ENCODE measurements at places on chromosomes 5 and 9. TPM values are rescaled to one million over a fixed set of nuclear protein-coding genes. Genes with fewer than 3 reads are reported as not detected.

GRCh38 chr5:137348759-137349158, 150.4 kb downstream of the SPOCK1 start:
- no peak for DNase-seq

DNA sequence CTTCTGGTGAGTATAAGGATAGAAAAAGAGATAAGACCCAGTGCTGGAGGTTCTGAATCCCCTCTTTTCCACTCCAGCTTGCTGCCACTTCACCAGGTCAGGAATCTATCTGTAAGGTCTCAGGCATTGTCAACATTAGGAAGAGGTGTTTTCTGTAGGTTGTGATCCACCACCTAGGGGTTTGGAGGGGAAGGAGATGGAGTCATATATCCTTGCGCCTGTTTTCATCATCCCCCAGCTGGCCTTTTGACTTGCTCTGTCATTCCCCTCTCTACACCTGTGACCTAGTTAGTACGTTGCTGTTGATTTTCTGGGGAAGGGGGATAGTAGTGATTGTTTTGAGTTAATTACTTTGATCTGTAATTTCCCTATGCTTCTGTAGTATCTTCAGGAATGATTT, 20.5 kb downstream of the SPINK5 start:
- no peak for DNase-seq

DNA sequence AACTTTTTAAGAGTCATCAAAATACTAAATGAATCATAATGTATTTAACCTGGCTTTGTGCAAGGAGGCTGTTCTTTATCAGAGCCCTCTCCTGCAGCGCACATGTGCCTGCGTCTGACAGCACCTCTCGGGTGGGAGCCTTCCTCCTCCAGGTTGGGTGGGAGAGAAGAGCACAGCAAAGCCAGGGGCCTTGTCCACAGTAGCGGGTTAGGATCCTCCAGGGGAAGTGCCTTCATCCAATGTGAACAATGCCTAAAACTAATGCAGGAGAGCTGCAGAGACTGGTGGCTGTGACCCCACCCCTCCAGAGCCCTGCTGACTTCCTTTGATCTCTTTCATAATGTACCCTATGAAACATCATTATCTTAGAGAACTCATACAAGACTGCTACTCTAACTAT, 10.2 kb downstream of the UBE2QL1 start:
- DNase-seq = no peak

DNA sequence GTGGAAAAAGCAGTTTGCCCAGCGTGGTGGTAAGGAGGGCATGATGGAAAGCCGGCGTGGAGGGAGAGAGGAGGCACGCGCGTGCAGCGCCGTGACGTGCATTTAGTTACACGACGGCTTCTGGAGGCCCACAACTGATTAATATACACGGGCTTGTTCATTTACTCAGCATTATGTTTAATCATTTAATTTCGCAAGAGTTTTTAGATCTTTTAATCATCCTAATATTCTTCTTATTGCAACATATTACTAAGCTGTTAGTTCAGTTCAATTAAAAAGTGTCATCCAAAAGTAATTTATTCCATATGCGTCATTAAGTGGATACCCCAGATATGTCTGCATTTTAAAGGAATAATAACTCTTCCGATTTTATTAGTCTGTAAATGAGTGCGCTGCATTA, 220.5 kb downstream of the HSPA4 start:
- no peak for DNase-seq

DNA sequence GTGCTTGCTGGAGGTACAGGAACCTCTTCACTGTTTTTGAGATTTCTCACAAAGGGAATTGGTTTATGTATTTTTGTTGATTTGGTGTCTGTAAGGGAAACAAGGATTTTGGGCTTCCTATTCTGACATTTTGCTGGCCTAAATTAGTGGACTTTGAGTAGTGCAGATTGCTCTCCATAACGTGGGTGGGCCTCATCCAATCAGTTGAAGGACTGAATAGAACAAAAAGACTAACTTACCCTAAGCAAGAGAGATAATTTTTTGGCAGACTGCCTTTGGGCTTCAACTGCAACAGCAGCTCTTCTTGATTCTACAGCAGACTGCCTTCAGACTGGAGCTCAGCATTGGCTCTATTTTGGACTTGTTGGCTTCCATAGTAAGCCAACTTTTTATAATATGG, 93.2 kb downstream of the MSX2 start:
- DNase-seq = no peak

- DNase-seq = no peak
These were observed 107.3 kb upstream of the PTGER4 start for GRCh38 chr5:40572391-40572790.

DNA sequence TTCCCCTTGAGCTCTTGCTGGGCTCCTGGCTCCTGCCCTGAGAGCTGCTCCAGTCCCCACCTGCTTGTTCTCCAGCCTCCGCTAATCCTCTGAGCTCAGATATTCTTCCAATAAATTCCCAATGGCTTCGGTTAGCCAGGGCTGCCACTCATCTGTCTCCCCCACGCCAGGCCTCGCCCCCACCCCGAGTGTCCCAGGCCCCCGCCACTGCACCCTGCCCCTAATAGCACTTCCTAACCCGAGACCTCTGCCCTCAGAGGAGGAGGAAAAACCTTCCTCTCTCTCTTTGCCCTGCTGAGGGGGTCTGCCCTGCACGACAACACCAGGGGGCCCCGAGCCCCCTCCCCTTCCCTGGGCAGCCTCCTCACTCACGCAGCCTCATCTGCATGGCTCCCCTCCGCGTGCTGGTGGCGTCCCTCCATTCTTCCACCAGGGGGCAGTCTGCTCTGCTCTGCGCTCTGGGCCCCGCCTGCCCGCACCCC, 5.4 kb upstream of the LCN15 start:
- DNase-seq = peak; percentile 82

- DNase-seq = no peak
These were observed 80.1 kb downstream of the TRIM32 start for GRCh38 chr9:116767219-116767618.

DNA sequence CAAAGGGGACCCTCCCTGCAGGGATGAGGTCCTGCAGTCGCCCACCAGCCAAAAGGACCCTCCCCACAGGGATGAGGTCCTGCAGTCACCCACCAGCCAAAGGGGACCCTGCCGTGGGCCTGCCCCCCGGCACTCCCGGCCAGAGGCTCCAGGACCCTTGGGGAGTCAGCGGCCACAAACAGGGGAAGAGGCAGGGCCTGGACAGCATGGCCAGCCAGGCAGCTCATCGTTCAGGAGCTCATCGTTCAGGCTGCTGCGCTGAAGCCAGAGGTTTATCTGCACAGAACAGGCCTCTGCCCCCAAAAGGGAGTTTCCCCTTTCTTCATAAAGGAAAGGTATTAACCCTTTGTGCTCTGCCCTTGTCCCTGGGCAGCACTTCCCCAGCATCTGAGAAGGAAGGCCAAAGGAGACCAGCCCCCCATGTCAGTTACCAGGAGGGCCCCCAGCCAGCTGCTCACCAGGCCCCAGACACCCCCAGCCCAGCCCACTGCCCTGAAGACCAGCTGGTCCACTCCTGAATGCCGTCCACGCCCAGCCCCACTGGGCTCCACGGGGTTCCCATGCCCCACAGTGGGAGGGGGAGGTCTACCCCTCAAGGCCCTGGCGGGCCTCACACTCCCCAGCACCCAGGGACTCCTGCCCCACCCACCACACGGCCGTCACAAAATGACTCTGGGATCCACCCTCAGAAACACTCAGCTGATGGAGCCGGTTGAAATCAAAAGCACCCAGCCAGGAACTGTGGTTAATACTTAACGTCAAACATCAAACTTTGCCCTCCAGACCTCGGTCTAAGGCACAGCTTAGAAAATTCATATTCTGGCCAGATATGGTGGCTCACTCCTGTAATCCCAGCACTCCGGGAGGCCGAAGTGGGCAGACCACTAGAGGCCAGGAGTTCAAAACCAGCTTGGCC, 6.3 kb downstream of the SLC12A7 start:
- no peak for DNase-seq

DNA sequence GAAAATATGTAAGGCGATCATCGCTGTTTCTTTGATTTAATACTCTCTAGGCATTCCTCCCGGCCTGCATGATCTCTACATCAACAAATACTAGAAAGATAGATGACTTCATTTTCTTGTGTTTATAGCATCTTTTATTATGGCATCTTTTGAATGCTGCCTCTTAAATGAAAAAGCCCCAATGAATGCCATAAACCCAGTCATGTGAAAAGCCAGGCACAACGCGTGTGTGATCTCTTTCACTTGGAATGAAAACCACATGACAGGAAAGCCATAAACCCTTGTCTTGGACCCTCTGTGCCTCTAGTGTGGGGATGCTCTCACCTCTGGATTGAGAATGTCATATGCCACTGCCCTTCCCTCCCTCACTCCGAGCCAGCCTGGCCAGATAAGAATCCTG, 476.2 kb downstream of the SEMA5A start:
- DNase-seq = no peak

The PCA3 gene
- total RNA-seq = not detected

The SMIM15 gene
- 41.9 TPM for total RNA-seq

The PAXX gene
- total RNA-seq = 44.1 TPM

All from WTC11 (cell line).